ENCODE measurements at places on chromosomes 1 and 21. TPM values are rescaled to one million over a fixed set of nuclear protein-coding genes. Genes with fewer than 3 reads are reported as not detected.

GRCh38 chr1:232192781-232193450 is 437.0 kb downstream of the SIPA1L2 start:
- no peaks in the 10 kb centered on the region for H3K27me3 ChIP-seq
- H3K36me3 ChIP-seq, result no peaks in the 10 kb centered on the region
- H3K27ac ChIP-seq, result no peak overlapping the region
- no peak for DNase-seq
- H3K4me3 ChIP-seq, result no peak overlapping the region
- no peaks in the 10 kb centered on the region for H3K4me1 ChIP-seq

GRCh38 chr1:174789399-174789798 is 210.3 kb upstream of the CACYBP start:
- no peak overlapping the region for H3K27ac ChIP-seq
- no peaks in the 10 kb centered on the region for H3K4me1 ChIP-seq
- H3K4me3 ChIP-seq, result no peak overlapping the region

Gene SAMD13
- total RNA-seq, result 2.3 TPM

Gene CLEC20A
- total RNA-seq, result not detected

- H3K27ac ChIP-seq, result no peak overlapping the region
- peaks cover 42% of the 10 kb centered on the region for H3K27me3 ChIP-seq
- H3K4me1 ChIP-seq, result peaks cover 16% of the 10 kb centered on the region
- no peak overlapping the region for H3K4me3 ChIP-seq
- no peak for DNase-seq
Measured at GRCh38 chr21:42786884-42787283, 92.5 kb downstream of the WDR4 start.

Gene MRAP
- total RNA-seq, result not detected

DNA sequence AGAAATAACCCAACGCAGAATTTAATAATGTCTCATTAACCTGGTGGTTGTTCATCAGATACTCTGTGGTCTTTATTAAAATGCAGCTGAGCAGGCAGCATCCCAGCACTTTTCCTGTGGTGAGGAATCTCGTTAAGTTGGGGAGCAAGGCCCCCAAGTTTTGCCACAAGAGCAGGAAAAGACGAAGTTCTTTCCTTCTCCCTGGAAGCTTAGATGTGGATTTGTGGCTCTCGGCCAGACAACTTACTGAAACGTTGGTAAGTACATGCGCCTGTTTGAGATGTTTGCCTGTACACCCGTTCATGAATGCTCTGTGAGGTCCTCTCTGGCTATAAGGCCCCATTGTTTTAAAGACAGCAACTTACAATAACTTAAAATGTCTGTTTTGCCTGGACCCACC is 34.3 kb upstream of the PDE9A start:
- no peak overlapping the region for H3K27ac ChIP-seq
- no peaks in the 10 kb centered on the region for H3K36me3 ChIP-seq
- H3K4me3 ChIP-seq, result no peak overlapping the region

GRCh38 chr1:159854693-159855192 is 7.7 kb downstream of the VSIG8 start:
- peak overlapping the region; percentile 54 for H3K4me3 ChIP-seq
- H3K4me1 ChIP-seq, result peaks cover 11% of the 10 kb centered on the region
- peak; percentile 46 for DNase-seq
- H3K36me3 ChIP-seq, result no peaks in the 10 kb centered on the region
- H3K27ac ChIP-seq, result no peak overlapping the region

DNA sequence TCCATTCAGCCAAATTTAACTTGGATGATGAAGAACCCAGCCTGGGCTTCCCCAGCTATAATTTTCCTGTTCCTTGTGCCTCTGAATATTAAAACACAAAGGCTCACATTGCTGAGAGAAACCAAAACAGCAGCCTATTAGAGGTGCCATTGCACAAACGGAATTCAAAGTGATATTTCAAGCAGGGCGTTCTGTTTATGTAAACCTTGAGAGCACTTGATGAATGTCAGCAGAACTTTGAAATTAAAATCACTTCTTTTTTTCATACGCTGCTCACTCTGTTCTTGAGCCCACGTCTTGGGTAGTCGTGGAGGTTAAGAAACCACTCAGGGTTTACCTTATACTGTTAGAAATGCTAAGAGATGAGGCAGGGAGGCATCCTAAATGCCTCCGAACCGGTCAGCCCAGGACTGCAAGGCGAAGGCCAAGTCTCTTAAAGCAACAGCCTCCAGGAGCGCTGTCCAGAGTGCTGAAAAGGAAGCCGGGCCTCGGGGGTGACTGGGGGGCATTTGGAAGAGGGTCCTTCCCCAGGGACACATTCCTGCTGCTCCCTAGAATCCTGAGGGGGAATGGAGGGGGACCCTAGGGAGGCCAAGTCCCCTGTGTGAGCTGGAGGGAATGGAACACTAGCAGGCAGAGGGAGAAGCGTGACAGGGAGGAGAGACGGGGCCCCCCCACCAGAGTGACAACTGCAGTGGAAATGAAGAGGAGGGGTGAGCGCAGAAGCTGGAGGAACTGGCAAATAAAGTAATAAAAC is 154.8 kb upstream of the VAMP3 start:
- DNase-seq, result peak; percentile 71
- H3K27me3 ChIP-seq, result peaks cover 9% of the 10 kb centered on the region
- H3K4me3 ChIP-seq, result no peak overlapping the region

DNA sequence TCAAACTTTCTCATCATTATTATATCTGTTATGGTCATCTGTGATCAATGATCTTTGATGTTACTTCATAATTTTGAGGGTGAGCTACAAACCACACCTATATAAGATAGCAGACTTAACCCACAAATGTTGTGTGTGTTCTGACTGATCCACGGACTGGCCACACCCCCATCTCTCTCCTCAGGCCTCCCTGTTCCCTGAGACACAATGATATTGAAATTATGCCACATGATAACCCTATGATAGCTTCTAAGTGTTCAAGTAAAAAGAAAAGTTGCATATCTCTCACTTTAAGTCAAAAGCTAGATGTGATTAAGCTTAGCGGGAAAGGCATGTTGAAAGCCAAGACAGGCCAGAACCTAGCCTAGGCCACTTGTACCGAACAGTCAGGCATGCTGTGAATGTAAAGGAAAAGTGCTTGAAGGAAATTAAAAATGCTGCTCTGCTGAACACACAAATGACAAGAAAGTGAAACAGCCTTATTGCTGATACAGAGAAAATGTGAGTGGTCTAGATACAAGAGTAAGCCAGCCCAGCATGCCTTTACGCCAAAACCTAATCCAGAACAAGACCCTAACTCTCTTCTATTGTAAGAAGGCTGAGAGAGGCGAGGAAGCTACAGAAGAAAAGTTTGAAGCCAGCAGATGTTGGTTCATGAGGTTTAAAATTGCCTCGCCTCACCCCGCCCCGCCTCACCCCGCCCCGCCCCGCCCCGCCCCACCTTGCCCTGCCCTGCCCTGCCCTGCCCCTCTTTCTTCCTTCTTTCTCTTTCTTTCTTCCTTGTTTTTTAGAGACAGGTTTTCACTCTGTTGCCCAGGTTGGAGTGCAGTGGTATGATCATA is 16.5 kb downstream of the CTSS start:
- H3K27ac ChIP-seq, result no peak overlapping the region
- no peak for DNase-seq
- H3K4me3 ChIP-seq, result no peak overlapping the region
- no peaks in the 10 kb centered on the region for H3K36me3 ChIP-seq
- H3K4me1 ChIP-seq, result no peaks in the 10 kb centered on the region

- no peak overlapping the region for H3K4me3 ChIP-seq
- H3K27ac ChIP-seq, result no peak overlapping the region
- no peak for DNase-seq
- H3K36me3 ChIP-seq, result peaks cover 2% of the 10 kb centered on the region
Measured at GRCh38 chr1:165844114-165844798, 16.8 kb downstream of the UCK2 start.

- no peak overlapping the region for H3K27ac ChIP-seq
- no peaks in the 10 kb centered on the region for H3K36me3 ChIP-seq
- peaks cover 25% of the 10 kb centered on the region for H3K27me3 ChIP-seq
- H3K4me3 ChIP-seq, result peak overlapping the region; percentile 70
- DNase-seq, result no peak
- H3K4me1 ChIP-seq, result no peaks in the 10 kb centered on the region
Measured at GRCh38 chr1:9295884-9296283, 3.2 kb downstream of the SPSB1 start.

Gene LGR6
- 0.91 TPM for total RNA-seq

- H3K27me3 ChIP-seq, result no peaks in the 10 kb centered on the region
- H3K4me1 ChIP-seq, result peaks cover 23% of the 10 kb centered on the region
- H3K27ac ChIP-seq, result no peak overlapping the region
- H3K36me3 ChIP-seq, result peaks cover 2% of the 10 kb centered on the region
Measured at GRCh38 chr1:91024481-91025119, 2.8 kb upstream of the ZNF644 start.

- H3K4me3 ChIP-seq, result no peak overlapping the region
- no peak for DNase-seq
- no peak overlapping the region for H3K27ac ChIP-seq
- peaks cover 12% of the 10 kb centered on the region for H3K4me1 ChIP-seq
- H3K36me3 ChIP-seq, result no peaks in the 10 kb centered on the region
- H3K27me3 ChIP-seq, result peaks cover 2% of the 10 kb centered on the region
Measured at GRCh38 chr1:160459056-160459455, 58.7 kb downstream of the VANGL2 start.

Measured in neural crest cell (in vitro differentiated cells).